ENCODE measurements at places on chromosomes 4 and X.

- DNase-seq, result no peak
Observed at GRCh38 chrX:116239944-116240840, 69.6 kb downstream of the AGTR2 start.

GRCh38 chr4:29588617-29589016 lies 1131.6 kb upstream of the PCDH7 start:
- no peak for DNase-seq

DNA sequence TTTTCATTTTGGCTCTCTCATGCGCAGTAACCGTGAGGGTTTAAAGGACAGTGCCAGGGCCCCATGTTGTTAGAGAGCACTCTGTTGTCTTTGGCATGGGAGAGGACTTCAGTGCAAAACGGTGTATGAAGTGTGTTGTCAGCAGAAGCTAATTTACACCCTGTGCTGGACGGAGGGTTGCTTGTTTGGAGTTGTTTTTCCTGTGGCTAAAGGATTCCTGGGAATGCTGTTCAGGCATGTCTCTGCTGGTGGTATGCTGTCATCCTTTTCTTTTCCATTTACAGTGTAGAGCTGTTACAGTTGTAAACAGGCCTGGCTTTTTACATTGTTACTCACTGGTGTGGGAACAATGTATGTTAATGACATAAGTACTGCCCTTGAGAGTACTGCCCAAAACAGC lies 206.3 kb downstream of the CBR4 start:
- DNase-seq, result no peak

DNA sequence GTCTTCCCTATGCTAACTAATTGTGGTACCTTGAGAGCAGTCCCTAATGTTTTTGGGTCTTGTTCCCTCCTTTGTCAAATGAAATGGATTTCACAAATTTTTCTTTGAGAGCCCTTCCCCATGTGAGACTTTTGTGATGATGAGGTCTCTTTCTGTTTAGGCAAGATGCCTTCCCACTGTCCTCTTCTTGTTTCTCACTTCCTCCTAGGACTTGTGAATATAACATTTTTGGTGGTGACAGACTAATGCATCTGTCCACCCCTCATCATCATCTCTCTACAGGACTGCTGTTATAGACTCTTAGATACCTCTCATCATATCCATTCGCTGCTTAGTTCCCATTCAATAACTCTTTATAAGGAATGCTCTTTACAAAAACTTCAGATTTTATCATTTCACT lies 8.7 kb upstream of the ANK2 start:
- DNase-seq, result peak; percentile 4

DNA sequence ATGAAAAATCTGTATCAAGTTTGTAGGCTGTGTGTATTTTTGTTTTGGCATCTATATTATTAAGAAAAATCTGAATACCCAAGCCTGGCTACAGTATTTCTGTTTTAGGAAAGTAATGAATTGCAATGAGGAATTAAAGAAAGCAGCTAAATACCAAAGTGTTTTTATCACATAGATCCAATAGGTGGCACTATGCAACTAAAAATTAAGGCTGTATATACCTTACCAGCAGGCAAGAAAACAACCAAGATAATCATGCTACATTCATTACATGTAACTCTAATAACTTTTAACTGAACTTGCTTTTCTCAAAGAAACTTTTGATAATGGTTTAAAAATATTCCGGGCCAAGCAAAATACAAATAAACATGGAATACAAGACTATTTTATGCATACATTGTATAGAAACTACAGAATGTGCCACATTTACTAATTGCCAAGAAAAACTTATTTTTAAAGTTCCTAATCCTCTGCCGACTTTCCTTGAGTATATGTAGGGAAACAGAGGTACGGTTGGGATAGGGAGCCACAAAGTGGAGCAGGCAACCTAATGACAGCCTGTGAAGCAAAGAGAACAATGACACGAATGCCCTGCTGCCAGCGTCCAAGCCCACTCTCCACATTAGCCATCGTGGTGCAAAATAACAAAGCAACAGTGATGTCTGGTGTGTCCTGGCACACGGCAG lies 63.7 kb downstream of the SEC24D start:
- DNase-seq, result no peak

DNA sequence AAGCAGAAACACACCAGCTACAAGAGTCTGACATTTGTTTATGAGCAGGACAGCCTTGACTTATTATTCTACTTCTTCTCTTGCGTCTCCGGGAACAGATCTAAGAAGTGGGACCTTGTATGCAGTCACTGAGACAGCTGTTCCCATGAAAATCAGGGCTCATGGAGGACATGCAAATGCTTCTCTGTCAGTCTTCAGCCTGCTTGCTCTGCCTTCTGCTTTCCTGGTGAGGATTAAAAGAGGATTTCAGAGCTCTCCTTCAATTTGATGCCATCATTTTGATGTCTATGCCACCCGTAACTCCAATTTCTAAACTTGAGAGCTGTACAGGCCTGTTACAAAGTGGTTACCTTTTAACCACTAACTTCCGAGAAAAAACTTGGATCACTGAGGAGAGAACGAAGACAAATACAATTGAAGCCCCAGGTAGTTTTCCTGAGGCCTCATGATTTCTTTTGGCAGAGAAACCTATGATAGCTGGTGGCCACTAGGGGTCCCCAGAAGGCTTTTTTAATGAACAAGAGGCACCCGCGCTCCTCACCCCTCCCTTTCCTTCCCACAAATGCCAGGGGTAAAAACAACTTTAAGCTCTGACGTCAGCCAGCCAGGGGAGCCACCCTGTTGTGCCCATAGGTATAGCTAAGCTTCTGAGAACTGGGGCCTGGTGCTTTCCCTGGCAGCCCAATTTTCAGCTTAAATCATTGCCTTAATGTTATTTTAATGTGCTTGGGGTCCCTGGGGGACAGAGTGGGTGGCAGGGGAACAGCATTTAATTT lies 97.0 kb downstream of the DDIT4L start:
- DNase-seq, result peak; percentile 29

DNA sequence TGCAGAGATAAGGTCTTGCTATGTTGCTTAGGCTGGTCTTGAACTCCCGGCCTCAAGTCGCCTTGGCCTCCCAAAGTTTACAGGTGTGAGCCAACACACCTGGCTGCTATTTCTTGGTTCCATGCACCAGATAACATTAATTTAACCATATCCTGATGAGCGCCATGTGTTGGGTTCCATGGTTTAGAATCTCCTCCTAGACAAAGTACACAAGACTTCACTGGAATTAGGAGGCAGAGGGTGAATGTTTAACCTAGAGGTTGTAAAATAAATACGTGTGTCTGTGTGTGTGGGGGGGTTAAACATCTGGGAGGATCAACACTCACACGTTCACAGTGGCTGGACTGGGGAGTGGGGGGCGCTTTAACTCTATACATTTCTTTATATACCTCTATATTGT lies 32.4 kb upstream of the SORCS2 start:
- DNase-seq, result no peak

- DNase-seq, result no peak
Observed at GRCh38 chr4:137360761-137361160, 171.5 kb downstream of the PCDH18 start.

GRCh38 chrX:119758731-119759247 lies 401 bp downstream of the SOWAHD start:
- no peak for DNase-seq

DNA sequence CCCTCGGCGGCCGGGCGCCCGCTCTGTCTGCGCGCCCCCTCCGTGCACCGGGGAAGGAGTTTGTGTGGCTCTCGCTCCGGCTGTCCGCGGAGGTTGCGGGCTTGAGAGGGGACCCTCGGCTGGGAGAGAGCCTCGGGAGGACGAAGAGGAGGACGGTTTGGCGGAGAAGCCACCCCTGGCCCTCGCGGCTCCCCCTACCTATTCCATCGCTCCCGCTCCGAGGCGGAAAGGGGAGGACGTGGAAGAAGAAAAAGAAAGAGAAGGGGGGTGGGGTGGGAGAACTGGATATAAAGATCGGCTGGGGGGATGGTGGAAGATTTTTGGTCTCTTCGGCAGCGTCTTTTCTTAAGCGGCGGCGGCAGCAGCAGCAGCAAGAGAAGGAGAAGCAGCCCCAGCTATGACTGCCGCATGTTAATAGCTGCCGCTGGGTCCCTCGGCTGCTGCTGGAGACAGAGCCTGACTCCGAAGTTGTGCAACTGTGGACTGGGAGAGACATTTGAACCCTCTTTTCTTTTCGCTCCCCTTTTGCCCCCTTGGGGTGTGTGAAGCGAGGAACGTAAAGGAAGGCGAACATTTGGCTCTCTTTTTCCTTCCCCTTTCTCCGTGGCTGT lies 895 bp downstream of the ADGRL3 start:
- DNase-seq, result no peak

DNA sequence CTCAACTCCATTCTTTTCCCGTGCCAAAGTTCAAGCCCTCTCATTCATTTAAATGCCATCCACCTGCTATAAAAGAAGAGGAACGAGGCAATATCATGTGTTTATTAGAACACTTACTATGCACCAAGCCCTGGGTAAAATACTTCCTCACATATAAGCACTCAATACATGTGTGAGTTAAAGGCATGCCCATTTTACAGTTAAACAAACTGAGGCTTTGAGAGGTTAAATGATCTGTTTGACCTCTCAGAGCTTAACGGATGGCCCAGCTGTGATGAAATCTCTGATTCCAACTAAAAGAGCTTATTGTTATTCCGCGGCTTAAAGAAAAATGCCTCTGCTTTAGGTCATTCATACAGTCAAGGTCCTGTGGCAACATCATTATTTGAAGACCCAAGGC lies 124.3 kb downstream of the HS6ST2 start:
- no peak for DNase-seq

GRCh38 chr4:13599159-13599558 lies 28.4 kb downstream of the BOD1L1 start:
- DNase-seq, result no peak

- no peak for DNase-seq
Observed at GRCh38 chr4:21628916-21629610, 319.5 kb downstream of the KCNIP4 start.

DNA sequence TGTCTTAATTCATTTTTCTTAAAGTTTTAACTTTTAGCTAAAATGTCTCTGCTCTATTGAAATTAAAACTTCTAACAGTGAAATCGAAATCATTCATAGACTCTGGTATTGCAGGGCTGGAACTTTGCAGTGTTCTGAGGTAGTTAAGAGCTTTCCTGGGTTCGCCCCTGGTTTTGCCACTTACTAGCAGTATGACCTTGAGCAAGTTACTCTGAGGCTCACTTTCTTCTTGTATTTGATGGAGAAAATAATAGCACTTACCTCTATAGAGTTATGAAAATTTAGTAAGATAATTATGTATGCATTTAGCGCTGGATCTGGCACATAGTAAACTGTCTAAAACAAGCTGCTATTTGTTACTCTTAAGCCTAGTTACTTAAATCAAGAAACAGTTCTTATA lies 1.7 kb downstream of the SLAIN2 start:
- no peak for DNase-seq

DNA sequence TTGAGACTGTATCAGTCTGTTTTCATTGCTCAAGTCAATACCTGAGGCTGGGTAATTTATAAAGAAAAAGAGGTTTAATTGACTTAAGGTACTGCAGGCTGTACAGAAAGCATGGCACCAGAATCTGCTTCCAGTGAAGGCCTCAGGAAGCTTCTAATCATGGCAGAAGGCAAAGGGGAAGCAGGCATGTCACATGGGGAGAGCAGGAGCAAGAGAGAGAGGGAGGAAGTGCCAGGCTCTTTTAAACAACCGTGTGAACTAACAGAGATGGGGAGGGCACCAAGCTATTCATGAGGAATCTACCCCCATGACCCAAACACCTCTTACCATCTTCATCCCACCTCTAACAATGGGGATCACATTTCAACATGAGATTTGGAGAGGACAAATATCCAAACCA lies 7.2 kb upstream of the TMEM131L start:
- no peak for DNase-seq

DNA sequence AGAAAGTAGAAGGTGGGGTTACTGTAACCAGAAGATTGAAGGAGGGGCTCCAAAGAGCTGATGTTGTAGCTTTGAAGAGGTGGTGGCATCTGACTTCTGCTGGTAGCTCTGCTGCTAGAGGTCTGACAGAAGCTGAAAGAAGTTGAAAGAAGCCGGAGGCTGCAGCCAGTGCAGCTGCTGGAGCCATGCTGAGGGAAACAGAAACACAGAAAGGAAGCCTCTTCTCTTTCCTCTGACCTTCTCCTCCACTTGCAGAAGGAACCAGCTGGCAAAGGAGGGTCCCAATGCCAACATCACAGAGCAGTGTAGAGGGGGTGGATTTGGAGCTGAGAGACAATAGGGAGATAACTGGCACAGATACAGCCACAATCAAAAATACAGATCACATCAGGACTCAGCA lies 89.3 kb upstream of the HHIP start:
- no peak for DNase-seq

GRCh38 chr4:168516841-168517240 lies 20.0 kb downstream of the PALLD start:
- DNase-seq, result no peak

DNA sequence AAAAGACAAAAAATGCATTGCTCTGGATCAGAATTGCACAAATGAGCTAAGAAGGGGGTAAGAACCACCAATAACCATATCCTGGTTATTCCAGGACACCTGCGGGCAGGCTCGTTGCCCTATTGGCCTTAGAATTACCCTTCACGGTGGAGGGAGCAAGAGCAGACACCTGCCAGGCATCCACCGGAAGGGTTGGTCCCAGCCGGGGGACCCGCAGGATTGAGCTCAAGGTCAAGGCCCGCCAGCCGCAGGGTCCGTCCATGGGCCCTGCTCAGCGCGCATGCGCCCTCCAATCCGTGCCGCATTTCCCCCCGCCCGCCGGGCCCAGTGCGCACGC lies 575 bp downstream of the SLC25A6 start:
- DNase-seq, result no peak

DNA sequence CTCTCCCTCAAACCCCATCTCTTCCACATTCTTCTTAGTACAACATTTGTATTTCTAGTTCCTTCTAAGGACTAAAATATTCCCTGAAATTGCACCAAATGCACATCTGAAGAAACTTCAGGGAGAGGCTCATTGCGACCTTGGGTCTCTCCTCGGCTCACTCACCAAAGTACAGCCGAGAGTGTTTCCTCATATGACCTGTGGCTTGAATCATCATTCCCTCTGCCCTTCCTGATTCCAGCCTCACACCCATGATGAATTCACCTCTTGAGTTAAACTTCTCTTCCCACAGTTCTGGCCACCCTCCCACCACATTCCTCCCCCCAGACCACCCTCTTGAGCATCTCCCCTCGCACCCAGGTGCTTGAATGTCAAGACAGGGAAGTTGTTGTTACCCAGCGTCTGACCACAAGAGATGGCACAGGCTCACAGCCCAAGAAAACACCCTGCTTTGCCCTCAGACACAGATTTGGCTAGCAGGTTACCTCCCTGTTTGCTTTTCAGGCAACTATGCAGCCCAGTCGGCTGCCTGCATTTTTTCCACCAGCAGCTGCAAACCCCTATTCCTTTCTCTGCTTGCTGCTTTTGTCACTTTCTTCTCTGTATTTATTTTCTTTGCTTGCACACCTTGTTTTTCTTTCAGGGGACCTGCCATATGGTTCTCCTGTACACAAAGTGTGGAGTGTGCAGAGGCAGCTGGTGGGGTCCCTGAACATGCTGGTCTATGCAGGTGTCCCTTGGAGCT lies 214.8 kb downstream of the SPATA18 start:
- DNase-seq, result no peak

GRCh38 chr4:152678841-152679240 lies 956 bp downstream of the TMEM154 start:
- DNase-seq, result no peak
